ENCODE measurements at places on chromosomes 1 and 21. TPM values are rescaled to one million over a fixed set of nuclear protein-coding genes. Genes with fewer than 3 reads are reported as not detected.
A peak's percentile ranks its signal among the peaks of the same experiment; 100 is the strongest.

Gene CFHR2
- total RNA-seq: not detected

- no peak overlapping the region for H3K27ac ChIP-seq
- no peaks in the 10 kb centered on the region for H3K27me3 ChIP-seq
- no peaks in the 10 kb centered on the region for H3K4me1 ChIP-seq
- H3K4me3 ChIP-seq: no peak overlapping the region
- DNase-seq: no peak
- peaks cover 74% of the 10 kb centered on the region for H3K36me3 ChIP-seq
These were observed 23.1 kb upstream of the SLC27A3 start for GRCh38 chr1:153752072-153752471.

DNA sequence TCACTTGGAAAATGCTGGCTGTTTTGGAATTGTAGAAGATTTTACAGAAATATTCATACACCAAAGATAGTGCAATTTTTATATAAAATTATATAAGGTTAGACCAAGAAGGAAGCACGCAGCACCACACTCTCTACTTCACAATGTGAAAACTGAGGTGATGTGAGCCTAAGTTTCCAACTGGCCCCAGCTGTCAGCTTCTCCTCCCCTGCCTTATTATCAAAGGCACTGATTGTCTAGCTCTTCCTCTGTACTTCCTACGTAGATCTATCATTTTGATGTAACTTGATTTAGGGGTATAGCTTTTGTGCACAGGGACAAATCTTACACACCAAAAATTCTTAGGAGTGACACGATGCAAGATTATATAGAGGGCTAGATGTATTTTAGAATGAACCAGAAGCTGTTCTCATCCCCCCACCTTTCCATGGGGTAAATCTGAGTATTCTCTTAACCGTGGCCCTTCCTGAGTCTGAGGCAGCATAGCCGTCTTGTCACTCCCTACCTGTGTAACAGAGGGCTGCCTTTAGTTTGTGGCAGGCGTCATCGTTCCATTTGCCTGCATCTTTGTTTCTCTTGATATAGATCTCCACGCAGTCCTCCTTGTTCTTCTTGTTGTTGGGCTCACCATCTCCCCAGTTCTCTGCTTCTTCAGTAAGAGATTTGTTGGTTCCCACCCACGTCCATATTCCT lies 3.4 kb downstream of the SELL start:
- no peaks in the 10 kb centered on the region for H3K27me3 ChIP-seq
- H3K27ac ChIP-seq: no peak overlapping the region
- H3K4me3 ChIP-seq: no peak overlapping the region
- no peak for DNase-seq

DNA sequence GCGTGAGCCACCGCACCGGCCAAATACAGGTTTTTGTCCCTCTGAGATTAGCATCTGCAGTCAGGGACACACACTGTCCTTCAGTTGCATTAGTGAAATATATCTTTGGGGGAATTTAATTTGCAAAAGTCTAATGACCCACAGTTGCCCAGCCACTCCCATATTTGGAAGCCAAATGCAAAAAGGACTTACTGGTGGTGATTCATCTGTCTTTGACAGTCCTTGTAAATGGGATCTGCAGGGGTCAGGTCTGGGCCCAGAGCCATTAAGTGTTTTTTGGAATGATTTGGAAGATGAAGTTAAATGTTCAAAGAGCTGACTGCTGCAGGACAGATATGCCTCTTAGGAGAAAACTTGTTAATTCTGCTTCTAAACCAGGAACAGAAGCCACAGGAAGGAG lies 44.6 kb upstream of the DNASE2B start:
- DNase-seq: no peak
- H3K36me3 ChIP-seq: no peaks in the 10 kb centered on the region
- H3K4me1 ChIP-seq: no peaks in the 10 kb centered on the region
- H3K27ac ChIP-seq: no peak overlapping the region
- no peaks in the 10 kb centered on the region for H3K27me3 ChIP-seq

GRCh38 chr1:235782601-235783000 lies 84.1 kb downstream of the LYST start:
- no peaks in the 10 kb centered on the region for H3K36me3 ChIP-seq
- peak overlapping the region; percentile 48 for H3K27ac ChIP-seq
- no peaks in the 10 kb centered on the region for H3K27me3 ChIP-seq
- peaks cover 7% of the 10 kb centered on the region for H3K4me1 ChIP-seq
- DNase-seq: no peak
- no peak overlapping the region for H3K4me3 ChIP-seq

- H3K27me3 ChIP-seq: no peaks in the 10 kb centered on the region
- H3K36me3 ChIP-seq: no peaks in the 10 kb centered on the region
- H3K4me3 ChIP-seq: no peak overlapping the region
- H3K4me1 ChIP-seq: peaks cover 20% of the 10 kb centered on the region
- DNase-seq: no peak
These were observed 110.4 kb downstream of the PATJ start for GRCh38 chr1:61852670-61853015.

DNA sequence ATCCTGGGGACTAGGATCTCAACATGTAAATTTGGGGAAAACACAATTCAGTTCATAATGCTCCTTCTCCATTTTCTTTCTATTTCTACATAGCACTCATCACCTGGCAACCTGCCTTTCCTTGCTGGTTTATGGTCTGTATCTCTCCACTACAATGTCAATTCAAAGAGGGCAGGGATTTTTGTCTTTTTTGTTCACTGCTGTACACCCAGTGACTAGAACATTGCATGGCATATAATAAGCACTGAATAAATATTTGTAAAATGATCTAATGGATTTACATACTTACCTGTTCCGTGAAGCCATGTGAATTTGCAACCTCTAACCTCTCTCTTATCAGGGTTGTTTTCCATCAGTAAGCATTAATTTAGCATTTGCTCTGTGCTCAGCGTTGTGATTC lies 27.4 kb upstream of the TBX15 start:
- H3K27me3 ChIP-seq: no peaks in the 10 kb centered on the region
- no peak overlapping the region for H3K4me3 ChIP-seq
- no peak overlapping the region for H3K27ac ChIP-seq
- H3K36me3 ChIP-seq: no peaks in the 10 kb centered on the region
- no peak for DNase-seq

DNA sequence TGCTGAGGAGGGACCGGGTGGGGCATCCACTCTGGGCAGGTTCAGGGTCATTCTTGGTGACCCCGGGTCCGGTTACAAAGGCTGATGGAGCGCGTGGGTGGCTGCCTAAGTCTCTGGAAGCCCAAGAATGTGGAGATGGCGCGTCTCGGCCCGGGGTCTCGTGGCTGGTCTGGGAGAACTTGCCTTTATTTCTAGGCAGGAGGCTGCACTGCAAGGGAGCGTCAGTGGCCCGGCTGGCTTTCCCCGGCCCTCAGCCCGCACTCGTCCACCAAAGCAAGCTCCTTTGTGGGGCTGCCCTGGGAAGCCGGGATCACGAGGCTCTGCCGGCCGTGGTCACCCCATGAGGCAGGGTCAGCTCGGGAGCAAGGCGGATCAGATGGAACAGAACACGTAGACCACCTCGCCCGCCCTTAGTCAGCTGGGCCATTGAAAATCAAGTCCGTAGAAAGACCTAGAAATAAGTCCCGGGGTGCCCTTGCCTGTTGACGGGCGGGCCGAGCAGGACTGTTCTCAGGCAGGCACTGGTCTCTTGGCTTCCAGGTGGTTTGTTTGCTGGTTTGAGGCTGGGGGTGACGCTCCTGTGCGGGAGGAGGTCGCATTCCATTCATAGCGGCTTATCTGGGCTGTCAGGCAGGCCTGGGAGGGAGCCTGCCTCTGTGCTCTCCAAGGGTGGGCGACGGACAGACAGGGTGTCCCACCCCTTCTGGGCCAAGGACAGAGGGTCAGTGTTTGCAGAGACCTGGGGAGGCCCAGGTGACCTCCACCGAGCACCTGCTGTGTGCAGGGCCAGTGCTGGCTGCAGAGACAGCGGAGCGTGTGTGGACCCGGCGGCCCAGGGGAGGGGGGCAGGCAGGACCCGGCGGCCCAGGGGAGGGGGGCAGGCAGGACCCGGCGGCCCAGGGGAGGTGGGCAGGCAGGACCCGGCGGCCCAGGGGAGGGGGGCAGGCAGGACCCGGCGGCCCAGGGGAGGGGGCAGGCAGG lies 25.8 kb downstream of the COL18A1 start:
- no peak overlapping the region for H3K27ac ChIP-seq
- peaks cover 35% of the 10 kb centered on the region for H3K4me1 ChIP-seq
- no peak overlapping the region for H3K4me3 ChIP-seq
- H3K36me3 ChIP-seq: 0 out of 2 replicates have a peak, but pooled peaks cover 3% of the 10 kb centered on the region

DNA sequence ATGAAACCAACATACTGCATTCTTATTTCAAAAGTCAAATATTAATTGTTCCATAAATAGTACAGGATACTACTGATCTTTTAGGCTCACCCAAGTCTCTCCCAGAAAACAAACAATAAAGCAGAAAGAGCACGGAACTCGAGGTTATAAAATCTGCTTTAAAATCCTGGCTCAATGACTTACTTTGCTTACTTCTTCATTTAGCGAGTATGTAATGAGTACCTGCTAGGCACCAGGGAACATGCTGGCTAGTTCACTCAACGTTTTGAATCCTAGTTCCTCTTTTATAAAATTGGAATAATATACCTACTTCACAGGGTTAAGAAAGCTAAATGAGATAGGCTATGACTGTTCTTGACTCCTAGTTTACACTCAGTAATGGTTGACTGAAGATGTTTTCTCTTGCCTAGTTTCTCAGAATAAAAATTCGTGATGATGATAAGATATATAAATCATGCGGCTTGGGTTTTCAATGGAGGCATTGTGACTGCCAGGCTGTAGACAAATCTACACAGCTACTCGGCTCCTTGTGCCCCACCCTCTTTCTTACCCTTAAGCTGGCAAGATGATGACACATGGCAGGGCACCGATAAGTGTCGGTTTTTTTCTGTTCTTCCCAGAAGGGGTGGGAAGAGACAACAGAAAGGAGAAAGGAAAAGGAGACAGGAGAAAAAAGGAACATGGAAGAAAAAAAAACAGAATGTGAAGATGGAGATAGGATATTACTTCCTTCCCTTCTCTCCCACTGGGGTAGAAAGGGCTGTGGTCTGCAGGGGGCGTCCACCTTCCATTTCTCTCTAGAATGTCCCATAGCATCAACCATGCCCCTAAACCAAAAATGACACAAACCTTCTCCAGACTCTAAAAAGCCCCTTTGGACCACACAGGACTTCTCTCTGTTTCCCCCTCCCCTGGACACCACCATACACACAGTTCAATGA lies 507.1 kb downstream of the SMYD3 start:
- no peaks in the 10 kb centered on the region for H3K27me3 ChIP-seq
- no peak for DNase-seq
- H3K36me3 ChIP-seq: no peaks in the 10 kb centered on the region
- H3K27ac ChIP-seq: no peak overlapping the region

GRCh38 chr1:17654519-17654918 lies 100.6 kb upstream of the ACTL8 start:
- H3K4me3 ChIP-seq: no peak overlapping the region
- DNase-seq: no peak
- no peaks in the 10 kb centered on the region for H3K4me1 ChIP-seq
- H3K27ac ChIP-seq: no peak overlapping the region
- H3K36me3 ChIP-seq: peaks cover 11% of the 10 kb centered on the region

- no peak overlapping the region for H3K27ac ChIP-seq
- no peak overlapping the region for H3K4me3 ChIP-seq
- H3K4me1 ChIP-seq: peaks cover 6% of the 10 kb centered on the region
- H3K27me3 ChIP-seq: peaks cover 22% of the 10 kb centered on the region
These were observed 147.0 kb upstream of the ERG start for GRCh38 chr21:38645282-38645681.

Gene C1QTNF12
- total RNA-seq: 1.8 TPM

Gene SPOCD1
- total RNA-seq: 40.3 TPM

DNA sequence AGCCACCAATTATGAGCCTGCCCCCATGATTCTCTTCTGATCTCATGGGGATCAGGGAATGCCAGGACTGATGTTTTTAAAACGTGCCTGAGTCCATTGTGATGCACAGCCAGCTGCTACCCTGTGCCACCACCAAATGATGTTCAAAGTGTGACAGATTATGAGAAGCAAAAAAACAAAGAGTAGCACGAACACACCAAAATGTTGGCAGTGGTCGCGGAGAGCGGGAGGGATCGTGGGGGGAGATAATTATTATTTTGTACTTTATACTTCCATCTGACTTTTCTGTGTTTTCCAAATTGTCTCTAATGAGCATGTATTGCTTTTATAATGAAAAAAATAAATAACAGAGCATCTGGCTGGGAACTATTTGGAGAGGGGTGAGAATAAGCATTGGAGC lies 50.5 kb downstream of the EPHB2 start:
- no peaks in the 10 kb centered on the region for H3K4me1 ChIP-seq
- no peak overlapping the region for H3K27ac ChIP-seq
- H3K36me3 ChIP-seq: no peaks in the 10 kb centered on the region
- H3K27me3 ChIP-seq: no peaks in the 10 kb centered on the region
- H3K4me3 ChIP-seq: no peak overlapping the region

DNA sequence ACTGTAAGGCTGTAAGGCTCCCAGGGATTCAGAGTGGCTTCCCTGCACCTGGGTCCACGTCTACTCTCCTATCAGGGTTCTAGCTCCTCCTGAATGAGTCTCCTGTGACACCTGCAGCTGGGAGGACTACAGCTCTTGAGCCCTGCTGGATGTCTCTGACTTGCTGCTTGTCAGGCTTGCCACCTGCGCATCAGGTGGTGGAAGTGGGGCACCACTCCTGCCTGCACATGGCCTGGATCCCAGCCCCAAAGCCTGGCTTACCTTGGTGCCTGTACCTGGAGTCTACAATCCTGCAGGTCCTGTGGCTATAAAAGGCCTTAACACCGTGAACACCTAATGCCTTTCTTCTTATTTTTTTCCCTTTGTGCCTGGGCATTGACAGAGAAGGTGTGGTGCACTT lies 82.2 kb downstream of the FAM78B start:
- no peaks in the 10 kb centered on the region for H3K4me1 ChIP-seq
- no peaks in the 10 kb centered on the region for H3K36me3 ChIP-seq
- no peaks in the 10 kb centered on the region for H3K27me3 ChIP-seq

GRCh38 chr1:86852289-86852688 lies 61.6 kb downstream of the SELENOF start:
- no peaks in the 10 kb centered on the region for H3K27me3 ChIP-seq
- no peak for DNase-seq
- H3K4me1 ChIP-seq: no peaks in the 10 kb centered on the region
- H3K4me3 ChIP-seq: no peak overlapping the region
- no peaks in the 10 kb centered on the region for H3K36me3 ChIP-seq

DNA sequence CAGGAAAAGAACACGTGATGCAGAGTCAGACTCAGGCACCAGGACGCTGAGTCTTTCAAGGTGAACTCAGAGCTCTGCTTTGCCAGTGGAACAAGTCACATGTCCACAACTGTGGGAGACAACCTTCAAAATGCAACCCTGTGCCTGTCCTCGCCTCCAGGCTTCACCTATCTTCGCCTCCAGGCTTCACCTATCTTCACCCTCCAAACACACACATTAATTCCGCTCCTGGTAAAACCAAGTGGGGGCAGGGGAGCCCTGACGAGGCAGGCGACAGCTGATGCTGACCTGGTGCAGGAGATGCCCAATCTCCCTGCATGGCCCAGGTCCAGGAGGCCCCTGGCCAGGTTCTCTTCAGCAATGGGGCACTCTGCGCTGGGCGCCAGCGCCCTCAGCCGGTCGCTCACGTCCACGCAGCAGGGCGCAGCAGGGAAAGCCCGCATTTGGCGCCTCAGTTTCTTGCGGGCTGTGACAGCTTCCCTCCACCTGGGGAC lies 28.0 kb upstream of the LSS start:
- H3K27me3 ChIP-seq: no peaks in the 10 kb centered on the region
- no peaks in the 10 kb centered on the region for H3K4me1 ChIP-seq
- peaks cover 94% of the 10 kb centered on the region for H3K36me3 ChIP-seq
- H3K27ac ChIP-seq: no peak overlapping the region
- no peak for DNase-seq
